ENCODE measurements at places on chromosomes 7 and 10.

DNA sequence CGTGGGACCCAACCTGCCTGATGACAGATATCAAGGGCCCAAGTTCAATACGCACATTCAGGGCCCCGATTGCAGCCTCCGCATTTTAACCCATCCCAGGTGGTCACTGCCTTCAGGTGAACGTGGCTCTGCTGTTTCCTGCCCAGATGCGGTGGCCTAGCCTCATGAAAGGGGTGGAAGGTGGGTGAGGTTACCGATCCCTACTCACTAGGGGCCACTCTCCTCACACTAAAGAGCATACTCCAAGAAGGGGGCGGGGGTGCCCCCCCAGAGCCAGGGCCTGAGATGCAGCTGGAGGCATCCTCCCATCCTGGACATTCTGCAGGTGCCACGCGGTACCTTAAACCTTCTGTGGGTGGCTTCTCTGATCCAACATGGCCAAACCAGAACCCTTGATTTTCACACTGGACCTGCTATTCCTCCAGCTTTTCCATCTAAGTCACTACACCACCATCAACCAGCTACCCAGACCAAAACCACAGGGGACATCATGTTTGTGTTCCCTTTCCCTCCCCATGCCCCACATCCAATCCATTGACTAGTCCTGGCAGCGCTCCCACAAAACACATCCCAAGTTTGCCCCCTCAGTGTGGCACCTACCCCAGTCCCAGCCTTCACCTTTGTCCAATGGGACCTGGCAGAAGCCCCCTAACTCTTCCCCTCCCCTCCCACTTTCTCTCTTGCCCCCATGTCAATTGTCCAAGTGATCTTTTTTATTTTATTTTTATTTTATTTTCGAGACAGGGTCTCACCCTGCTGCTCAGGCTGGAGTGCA, 30.0 kb downstream of the PRLHR start:
- no peak for DNase-seq

- DNase-seq, result no peak
These were observed 12.7 kb upstream of the FOXL3 start for GRCh38 chr7:277228-277627.

- no peak for DNase-seq
These were observed 2.0 kb downstream of the BMPR1A start for GRCh38 chr10:86758189-86759072.

- DNase-seq, result no peak
These were observed 2.1 kb downstream of the FRAT1 start for GRCh38 chr10:97321032-97321803.

- peak; percentile 36 for DNase-seq
These were observed 676 bp downstream of the TCAF1 start for GRCh38 chr7:143901332-143901667.

- no peak for DNase-seq
These were observed 243.6 kb downstream of the FOXP2 start for GRCh38 chr7:114658216-114658615.

DNA sequence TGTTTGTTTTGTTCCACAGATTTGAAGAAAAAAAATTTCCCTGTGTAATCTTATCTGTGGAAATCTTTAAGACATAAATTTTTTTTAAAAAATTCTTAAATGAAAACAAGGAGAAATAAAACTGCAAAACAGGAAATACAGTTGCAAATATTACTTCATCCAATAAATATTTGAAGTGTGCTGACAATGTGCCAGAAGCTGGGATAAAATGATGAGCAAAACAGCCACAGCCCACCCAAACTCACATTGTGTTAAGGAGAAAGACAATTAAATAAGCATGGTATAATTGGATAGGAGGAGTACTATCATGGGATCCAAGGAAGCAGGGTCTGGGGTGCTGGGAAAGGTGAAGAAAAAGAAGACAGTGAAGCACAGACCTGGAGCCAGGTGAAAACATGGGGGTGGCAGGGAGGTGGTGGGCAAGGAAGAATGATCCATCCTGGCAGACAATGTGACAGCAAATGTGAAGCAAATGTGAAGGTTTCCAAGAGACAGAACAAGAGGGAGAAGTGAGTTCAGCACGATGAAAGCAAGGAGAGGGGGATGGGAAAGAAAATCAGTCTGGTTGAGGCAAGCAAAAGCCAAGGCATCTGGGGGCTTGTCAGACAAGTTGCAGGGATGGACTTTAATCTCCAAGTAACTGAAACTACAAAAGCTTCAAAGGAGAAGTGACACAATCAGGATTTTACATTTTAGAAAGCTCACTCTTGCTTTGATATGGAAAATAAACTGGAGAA, 135.9 kb downstream of the HIBADH start:
- no peak for DNase-seq

DNA sequence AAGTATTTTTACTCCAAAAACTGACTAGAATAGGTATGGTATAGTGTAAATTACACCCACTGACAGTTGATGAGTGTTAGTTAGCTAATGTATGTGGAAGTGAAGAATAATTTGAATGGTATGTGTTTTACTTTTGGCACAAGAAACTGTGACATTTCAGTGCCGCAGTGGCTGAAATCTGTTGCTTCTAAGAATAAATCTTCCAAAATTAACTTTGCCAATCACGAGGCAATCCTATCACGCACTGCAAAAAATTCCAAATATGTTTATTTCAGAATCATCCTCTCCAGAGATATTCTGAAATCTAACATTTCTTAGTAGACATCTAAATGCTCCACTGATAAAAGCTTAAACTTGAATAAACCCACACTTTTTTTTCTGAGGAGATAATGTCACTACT, 61.2 kb downstream of the PCLO start:
- no peak for DNase-seq

Measured in fibroblast of upper back skin (primary cell).